ENCODE measurements at places on chromosomes 5 and 9.

- H3K27ac ChIP-seq: no peak overlapping the region
- H3K4me3 ChIP-seq: peak overlapping the region; percentile 20
- H3K36me3 ChIP-seq: peaks cover 1% of the 10 kb centered on the region
- DNase-seq: no peak
These were observed 9.1 kb downstream of the GFPT2 start for GRCh38 chr5:180343831-180344695.

DNA sequence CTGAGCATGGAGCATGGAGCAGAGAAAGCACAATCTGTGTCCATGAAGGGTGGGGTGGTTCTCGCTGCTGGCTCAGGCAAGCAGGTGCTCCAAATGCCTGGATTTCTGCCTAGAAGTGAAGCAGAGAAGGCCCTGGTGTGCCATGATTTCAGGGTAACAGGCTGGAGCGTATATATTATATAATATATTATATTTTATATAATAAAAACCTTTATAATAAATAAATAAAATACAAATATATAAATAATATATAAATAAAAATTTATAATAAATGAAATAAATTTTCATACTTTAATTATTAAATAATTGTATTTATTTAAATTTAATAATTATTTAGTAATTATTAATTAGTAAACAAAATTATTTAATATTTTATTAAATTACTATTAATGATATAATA lies 707.4 kb upstream of the COX7C start:
- H3K4me1 ChIP-seq: no peaks in the 10 kb centered on the region
- no peaks in the 10 kb centered on the region for H3K36me3 ChIP-seq
- no peaks in the 10 kb centered on the region for H3K27me3 ChIP-seq
- H3K27ac ChIP-seq: no peak overlapping the region
- H3K4me3 ChIP-seq: no peak overlapping the region
- no peak for DNase-seq

GRCh38 chr9:7443541-7443940 lies 356.0 kb downstream of the DMAC1 start:
- H3K27ac ChIP-seq: no peak overlapping the region
- H3K4me1 ChIP-seq: no peaks in the 10 kb centered on the region
- no peak overlapping the region for H3K4me3 ChIP-seq
- H3K27me3 ChIP-seq: no peaks in the 10 kb centered on the region
- no peaks in the 10 kb centered on the region for H3K36me3 ChIP-seq
- DNase-seq: no peak

- no peaks in the 10 kb centered on the region for H3K36me3 ChIP-seq
- H3K4me1 ChIP-seq: no peaks in the 10 kb centered on the region
- H3K27ac ChIP-seq: no peak overlapping the region
- no peak overlapping the region for H3K4me3 ChIP-seq
- DNase-seq: peak; percentile 6
These were observed 183.4 kb downstream of the FBXL7 start for GRCh38 chr5:15683332-15683731.

GRCh38 chr5:151093476-151093889 lies 12.6 kb upstream of the TNIP1 start:
- H3K36me3 ChIP-seq: no peaks in the 10 kb centered on the region
- no peak for DNase-seq
- H3K4me3 ChIP-seq: no peak overlapping the region
- H3K4me1 ChIP-seq: peaks cover 5% of the 10 kb centered on the region
- H3K27ac ChIP-seq: no peak overlapping the region

GRCh38 chr9:123069010-123069481 lies 35.6 kb downstream of the GPR21 start:
- H3K4me1 ChIP-seq: no peaks in the 10 kb centered on the region
- no peaks in the 10 kb centered on the region for H3K27me3 ChIP-seq
- peaks cover 98% of the 10 kb centered on the region for H3K36me3 ChIP-seq
- no peak overlapping the region for H3K4me3 ChIP-seq
- no peak overlapping the region for H3K27ac ChIP-seq

DNA sequence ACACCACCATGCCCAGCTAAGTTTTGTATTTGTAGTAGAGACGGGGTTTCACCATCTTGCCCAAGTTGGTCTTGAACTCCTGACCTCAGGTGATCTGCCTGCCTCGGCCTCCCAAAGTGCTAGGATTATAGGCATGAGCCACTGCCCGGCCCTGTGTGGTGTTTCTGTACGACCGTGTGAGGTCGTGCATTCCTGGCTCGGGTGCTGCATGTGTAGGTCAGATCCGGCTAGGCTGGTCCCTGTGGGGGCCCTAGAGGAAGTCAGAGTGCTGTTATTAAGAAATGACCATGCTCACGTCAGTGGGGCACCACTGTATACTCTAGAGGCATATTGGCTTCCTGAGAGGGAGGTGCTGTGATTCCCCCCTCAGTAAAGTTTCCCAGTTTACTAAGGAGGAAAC lies 13.7 kb downstream of the WNK2 start:
- no peaks in the 10 kb centered on the region for H3K27me3 ChIP-seq
- no peak overlapping the region for H3K27ac ChIP-seq
- DNase-seq: no peak
- H3K4me1 ChIP-seq: peaks cover 13% of the 10 kb centered on the region

DNA sequence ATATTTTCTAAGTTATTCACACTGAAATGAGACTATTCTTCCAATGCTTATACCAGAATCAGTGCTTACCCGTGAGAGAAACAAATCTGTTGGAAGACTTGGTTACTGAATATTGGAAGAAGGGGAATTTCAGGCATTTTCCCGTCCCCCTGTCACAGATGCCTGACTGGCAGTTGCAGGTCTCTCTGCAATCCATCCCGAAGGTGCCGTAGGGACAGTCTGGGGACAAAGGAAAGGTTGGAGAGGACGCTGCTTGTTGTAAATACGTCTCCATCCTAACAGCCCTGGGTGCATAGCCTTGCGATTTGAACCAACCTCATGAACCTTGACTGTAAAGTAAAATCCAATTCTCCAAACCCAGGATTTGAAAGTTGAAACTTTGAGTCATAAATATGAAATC lies 3.5 kb downstream of the ESM1 start:
- H3K4me1 ChIP-seq: no peaks in the 10 kb centered on the region
- DNase-seq: no peak
- H3K27ac ChIP-seq: no peak overlapping the region
- no peaks in the 10 kb centered on the region for H3K36me3 ChIP-seq
- no peaks in the 10 kb centered on the region for H3K27me3 ChIP-seq

GRCh38 chr5:159010661-159011442 lies 88.9 kb downstream of the EBF1 start:
- peaks cover 7% of the 10 kb centered on the region for H3K4me1 ChIP-seq
- peak overlapping the region; percentile 24 for H3K4me3 ChIP-seq

GRCh38 chr5:148457183-148457620 lies 73.4 kb downstream of the FBXO38 start:
- no peak overlapping the region for H3K4me3 ChIP-seq
- no peaks in the 10 kb centered on the region for H3K4me1 ChIP-seq

DNA sequence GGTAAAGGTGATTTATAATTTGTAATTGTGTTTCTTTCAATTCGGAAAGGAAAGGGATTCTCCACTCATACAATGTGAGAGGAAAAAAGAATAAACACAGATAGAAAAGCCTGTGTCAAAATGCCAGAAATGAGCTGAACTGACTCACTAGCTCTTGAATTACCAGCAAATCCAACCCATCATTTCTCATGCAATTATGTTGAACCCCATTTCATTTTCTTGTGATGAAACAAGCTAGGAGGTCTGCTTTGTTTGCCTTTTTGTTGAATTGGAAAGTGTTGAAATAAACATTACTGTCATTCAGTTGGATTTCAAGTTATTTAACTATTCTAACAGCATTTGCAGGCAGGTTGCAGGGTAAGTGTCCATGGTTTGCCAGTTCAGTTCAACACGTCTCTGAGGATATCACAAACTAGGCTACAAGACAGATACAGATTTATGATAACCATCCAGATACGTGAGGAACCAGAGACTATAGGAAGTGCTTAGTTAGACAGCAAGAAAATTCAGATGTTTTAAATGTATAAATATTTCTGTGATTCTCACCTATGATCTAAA lies 547.2 kb downstream of the MAT2B start:
- H3K36me3 ChIP-seq: no peaks in the 10 kb centered on the region
- no peak for DNase-seq
- no peaks in the 10 kb centered on the region for H3K27me3 ChIP-seq
- no peak overlapping the region for H3K4me3 ChIP-seq
- no peak overlapping the region for H3K27ac ChIP-seq
- H3K4me1 ChIP-seq: no peaks in the 10 kb centered on the region

DNA sequence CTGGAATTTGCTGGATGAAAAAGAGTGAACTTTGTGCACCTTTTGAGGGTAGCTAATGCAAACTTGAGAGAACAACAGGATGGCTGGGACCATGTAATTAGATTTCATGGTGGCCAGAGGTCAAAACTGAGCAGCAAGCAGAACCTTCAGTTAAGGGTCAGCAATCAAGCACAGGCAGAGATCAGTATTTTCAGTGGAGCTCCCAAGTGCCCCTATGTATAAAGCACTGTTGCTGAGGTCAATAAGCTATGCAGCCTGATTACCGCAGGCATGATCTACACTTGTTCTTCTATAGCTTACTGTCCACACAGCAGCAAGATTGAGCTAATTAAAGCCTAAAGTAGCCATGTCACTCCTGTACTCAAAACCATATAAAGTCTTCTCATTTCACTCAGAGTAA lies 62.1 kb upstream of the TMC1 start:
- no peak overlapping the region for H3K27ac ChIP-seq
- H3K36me3 ChIP-seq: no peaks in the 10 kb centered on the region
- DNase-seq: no peak
- H3K4me1 ChIP-seq: peaks cover 17% of the 10 kb centered on the region
- no peak overlapping the region for H3K4me3 ChIP-seq

All from neuronal stem cell (in vitro differentiated cells).